ENCODE measurements at places on chromosomes 2 and 18.

- no peak for DNase-seq
Observed at GRCh38 chr2:84417453-84418145, 41.5 kb downstream of the SUCLG1 start.

- peak; percentile 40 for DNase-seq
Observed at GRCh38 chr2:54176577-54176976, 61.2 kb downstream of the ACYP2 start.

DNA sequence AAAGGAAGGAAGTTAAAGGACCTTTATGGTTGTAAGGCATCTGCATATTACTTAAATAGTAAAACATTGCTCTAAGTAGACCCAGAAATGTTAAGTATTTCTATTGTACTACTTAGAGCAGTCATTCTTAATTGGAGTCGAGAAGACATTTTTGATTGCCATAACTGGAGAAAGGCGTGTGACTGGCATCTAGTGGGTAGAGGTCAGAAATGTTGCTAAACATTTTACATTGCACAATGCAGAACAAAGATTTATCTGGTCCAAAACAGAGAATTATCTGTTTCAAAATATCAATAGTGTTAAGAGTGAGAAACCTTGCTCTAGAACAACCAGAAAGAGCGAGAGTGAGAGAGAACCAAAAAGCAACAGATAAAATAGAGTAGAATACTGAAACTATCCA is 23.3 kb upstream of the ROCK1 start:
- DNase-seq, result no peak

GRCh38 chr2:176463546-176463945 is 194.3 kb downstream of the MTX2 start:
- no peak for DNase-seq

DNA sequence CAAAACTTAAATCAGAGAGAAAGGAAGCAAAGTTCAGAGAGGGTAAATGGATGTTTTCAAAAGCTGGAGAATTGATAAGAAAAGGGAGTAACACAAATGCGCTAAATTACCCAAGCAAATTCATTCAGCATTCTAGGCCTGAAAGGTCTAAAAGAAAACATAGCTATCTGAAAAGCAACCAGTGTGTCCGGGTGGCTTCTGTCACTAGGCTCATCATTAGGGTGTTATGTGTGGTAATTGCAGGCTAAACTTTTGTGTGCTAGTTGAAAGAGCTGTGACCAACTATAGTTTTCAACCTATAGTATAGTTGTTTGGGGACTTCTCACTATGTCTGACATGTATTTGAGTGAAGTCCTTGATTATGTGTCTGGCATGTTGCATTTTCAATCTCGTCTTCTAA is 839.6 kb upstream of the ZEB2 start:
- no peak for DNase-seq

DNA sequence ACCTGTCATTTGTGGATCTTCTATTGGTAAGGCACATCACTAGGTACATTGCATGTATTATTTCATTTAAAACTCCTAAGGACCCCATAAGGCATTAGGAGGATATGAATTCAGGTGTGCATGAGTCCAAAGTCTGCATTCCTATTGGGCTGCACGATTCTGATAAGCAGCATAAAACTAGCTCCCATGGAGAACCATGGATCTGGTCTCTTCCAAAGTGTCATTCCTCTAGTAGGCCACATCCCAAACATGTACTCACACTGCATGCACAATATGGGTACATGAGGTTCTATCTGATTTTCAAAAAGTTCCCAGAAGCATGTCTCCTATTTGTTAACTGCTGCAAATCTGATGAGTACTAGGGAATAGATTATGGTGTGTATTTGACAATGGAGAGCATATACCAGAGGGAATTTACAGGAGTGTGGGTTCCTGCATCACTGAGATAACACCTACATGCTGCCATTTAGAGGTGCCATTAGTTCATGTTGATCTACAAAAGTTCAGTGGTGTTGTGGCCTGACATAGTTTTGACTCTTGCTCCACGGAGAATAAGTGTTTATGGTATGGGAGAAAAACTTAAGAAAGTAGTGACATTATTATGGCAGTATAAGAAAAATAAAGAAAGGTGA is 11.3 kb downstream of the CYTIP start:
- no peak for DNase-seq

DNA sequence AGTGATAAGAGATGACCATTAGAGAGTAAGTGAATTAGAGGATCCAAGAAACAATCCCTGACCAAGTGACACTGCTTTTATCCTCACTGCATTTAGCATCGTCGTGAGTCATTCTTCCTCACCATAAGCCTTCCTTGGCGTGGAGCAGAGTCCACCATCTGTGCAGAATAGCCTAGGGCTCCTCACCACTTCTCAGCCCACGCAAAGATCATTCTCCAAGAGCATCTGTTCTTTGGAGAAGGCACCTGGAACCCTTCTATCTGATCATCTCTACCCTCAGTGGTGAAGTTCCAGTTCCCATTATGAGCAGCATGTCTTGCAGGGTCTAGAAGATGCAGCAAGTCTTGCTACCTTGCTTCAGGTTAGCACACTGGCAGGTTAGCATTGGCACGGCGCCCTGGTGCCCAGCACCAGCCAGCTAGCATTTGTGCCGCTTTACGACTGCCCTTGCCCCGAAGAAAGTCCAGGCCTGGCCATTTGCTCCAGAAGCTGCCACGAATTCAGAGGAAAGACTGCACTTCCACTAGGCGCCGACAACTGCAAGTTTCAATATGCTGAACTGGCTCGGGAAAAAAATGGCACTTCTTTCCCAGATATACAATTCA is 225.8 kb downstream of the TTC32 start:
- no peak for DNase-seq

DNA sequence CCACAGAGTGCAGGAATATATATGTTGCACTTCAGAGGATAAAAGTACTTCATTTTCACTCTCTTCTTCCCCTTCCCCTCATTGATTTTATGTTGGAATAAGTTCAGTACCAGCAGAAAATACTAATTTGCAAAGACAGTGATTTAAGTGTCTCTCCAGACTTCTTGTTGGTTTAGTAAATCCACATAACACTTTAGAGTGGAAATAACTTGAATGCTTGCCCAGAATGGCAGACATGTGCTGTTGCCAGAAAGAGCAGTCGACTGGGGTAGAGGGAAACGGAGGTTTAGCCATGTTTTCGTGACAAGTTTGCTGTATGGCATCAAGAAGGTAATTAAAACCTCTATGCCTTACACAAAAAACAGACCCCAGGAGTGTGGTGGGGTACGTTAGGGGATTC is 246.0 kb upstream of the CXCR4 start:
- DNase-seq, result peak; percentile 77

DNA sequence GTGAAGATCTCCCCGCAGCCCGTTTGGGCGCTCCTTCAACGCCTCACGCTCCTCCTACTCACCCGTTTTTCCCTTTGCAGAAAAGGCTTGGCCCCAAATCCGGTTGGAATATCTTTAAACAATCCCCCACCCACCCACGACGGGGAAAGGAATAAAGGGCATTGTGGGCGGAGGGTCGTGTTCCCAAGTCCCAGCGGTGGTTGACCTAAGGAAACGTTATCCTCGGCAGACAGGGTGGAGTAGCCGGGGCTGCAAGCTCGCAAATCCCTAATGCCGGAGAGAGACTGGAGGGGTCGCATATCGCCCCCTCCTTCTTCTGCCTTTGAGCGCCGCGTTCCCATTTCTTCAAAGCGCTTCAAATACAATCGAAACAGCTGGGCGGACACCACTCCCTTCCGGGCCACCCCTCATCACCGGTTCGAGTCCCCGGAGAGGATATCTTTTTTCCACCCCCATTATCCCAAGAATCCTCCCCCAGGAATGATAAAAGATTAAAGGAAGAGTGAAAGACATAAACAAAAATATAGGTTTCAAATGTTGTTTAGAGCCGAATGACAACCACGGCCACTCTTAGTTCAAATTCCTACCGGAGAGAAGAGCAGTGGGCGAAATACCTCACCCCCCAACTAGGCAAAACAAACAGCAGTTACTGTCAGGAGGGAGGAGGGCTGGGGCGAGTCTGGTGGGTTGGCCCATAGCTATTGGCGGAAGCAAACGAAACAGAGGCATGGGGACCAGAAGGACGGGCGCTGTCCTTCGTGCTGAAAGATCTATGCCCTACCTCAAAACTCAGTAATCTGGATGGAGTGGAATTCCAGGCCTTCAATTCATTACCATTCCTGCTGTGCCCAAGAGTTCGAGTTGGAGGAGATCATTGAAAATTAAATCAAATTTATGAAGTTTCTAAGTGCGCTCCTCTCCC is 2.8 kb upstream of the GAD1 start:
- no peak for DNase-seq

- no peak for DNase-seq
Observed at GRCh38 chr18:47944972-47945852, 14.8 kb upstream of the SMAD2 start.

- DNase-seq, result no peak
Observed at GRCh38 chr2:62801814-62802523, 96.5 kb downstream of the EHBP1 start.

- no peak for DNase-seq
Observed at GRCh38 chr2:114170070-114170469, 272.4 kb upstream of the DPP10 start.

DNA sequence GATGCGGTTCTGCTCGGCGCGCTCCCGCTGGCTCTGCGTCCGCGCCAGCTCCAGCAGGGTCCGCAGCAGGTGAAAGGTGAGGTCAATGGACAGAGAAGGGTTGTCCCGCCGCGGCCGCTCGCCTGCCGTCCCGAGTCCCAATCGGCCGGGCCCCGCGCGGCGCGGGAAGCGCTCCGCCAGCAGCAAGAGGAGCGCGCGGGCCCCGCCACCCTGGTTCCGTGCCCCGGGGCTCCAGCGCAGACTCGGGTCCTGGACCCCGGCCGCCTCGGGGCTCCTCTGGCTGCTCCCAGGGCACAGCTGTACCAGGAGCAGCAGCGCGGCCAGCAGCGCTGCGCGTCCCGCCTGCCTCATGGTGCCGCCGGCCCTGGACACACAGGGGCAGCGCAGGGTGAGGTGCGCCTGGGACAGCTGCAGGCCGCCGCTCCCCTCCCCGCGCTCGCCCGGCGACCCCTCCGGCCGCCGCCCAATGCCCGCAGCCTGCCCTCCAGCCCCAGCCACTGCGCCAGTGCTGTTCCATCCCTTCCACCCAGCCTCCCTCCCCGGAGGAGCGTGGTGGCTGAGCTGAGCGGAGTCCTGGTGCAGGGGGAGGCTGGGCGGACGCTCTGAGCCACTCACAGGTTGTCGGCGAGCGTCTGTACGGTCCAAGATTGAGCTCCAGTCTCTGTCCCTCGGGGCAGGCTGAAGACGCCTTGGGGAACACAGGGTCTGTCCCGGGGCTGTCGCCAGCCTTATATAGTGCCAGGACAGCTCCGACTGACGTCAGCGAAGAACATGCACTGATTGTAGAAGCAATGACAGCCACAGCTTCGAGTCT is 493 bp downstream of the UCN start:
- DNase-seq, result no peak

DNA sequence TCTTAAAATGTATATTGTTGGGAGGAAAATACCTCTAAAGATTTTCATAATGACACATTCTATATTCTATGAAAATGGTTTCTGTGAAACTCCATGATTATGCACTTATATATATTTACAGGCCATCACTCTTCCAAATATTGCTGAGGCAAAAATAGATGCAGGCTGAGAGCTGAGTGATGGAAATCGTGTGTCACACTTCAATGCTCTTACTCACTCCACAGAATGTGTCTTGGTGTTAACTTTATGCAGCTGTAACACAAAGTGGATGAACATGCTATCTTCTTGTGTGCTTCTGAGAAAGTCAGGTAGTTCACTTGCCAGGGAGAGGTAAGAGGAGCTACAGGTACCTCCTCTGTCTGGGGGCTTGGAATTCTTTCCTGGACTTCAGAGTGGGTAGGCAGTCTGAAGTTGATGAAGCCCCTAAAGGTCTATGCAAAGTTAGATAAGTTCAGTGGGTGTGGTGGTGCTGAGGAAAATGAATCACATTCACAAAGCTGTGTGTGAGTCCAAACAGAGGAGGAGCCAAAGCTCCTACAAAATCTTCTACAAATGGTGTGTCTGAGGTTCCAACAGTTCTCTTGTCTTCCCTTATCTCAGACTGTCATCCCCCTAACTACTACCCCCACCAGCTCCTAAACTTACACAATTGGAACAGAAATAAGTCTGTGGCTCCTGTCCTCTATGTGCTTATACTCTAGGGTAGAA is 74.2 kb upstream of the ST6GAL2 start:
- DNase-seq, result no peak

GRCh38 chr2:152483276-152484063 is 148.5 kb downstream of the FMNL2 start:
- DNase-seq, result peak; percentile 33

GRCh38 chr18:49238433-49239042 is 221.9 kb downstream of the DYM start:
- DNase-seq, result peak; percentile 56

DNA sequence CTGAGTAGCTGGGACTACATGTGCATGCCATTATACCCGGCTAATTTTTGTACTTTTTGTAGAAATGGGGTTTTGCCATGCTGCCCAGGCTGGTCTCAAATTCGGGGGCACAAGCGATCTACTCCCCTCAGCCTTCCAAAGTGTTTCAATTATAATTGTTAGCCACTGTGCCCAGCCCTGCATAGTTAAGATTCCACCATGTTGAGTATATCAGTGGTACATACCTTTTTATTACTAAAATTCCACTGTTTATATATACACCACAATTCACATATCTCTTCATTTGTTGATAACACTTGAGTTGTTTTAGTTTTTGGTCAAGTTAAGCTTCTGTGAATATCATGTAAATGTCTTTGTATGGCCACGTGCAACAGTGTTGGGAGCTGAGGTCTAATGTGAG is 12.8 kb upstream of the FMNL2 start:
- DNase-seq, result no peak

DNA sequence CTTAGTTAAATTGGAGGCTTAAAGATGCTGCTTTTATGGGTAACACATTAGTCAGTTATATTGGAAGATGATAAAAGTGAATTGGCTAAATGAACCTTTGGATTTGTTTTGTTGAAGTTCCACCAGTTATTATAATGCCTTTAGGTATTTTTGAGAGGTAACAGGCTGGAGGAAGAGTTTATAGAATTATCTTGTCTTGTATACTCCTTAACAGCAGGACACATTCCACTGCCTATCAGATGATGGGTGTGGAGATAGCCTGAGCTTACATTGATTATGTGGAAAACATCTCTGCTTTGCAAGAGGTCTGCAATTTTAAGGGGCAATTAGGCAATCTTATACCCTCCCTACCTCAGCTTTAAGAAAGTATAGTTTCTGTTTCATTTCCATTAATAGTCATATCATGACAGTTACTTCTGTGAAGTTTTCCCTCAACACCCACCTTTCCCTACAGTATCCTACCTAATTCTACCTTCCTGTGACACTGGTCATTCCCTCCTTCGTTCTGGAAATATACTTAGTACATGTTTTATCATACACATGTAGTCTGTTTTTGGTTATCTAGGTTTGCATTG is 403.7 kb upstream of the SPRED2 start:
- no peak for DNase-seq

DNA sequence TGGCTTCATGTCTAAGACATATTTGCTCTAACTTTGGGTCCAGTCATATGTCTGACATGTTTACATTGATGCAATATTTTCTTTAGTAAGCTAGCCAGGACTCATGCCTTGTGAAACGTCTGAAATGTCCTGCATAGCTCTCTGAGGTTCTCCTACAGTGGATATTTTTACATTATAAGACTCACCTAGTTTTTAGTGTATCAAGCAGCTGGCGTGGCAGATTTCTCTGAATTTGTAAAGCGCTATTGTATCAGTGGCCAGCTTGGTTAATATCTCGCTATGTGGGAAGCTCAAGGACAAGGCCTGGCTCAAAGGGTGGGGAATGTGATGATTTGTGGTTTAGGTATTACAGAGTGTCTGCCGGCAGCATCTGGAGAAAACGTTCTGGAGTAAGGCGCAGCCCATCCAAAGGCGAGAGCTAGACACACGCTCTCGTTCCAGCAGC is 164.3 kb downstream of the LTBP1 start:
- DNase-seq, result no peak
